ENCODE measurements at places on chromosomes 2 and 18. TPM values are rescaled to one million over a fixed set of nuclear protein-coding genes. Genes with fewer than 3 reads are reported as not detected.

- DNase-seq: no peak
Measured at GRCh38 chr18:61892683-61893308, at the start of gene RNF152. Gene RNF152, minus strand, starts transcription at chr18:61893007. Its CDS starts 76,544 bp downstream, at chr18:61816463.

Gene ACSL3
- 50.3 TPM for total RNA-seq

Gene REL
- 5.3 TPM for total RNA-seq

Gene MREG
- total RNA-seq: 0.60 TPM

Gene KLHL30
- total RNA-seq: 20.6 TPM

DNA sequence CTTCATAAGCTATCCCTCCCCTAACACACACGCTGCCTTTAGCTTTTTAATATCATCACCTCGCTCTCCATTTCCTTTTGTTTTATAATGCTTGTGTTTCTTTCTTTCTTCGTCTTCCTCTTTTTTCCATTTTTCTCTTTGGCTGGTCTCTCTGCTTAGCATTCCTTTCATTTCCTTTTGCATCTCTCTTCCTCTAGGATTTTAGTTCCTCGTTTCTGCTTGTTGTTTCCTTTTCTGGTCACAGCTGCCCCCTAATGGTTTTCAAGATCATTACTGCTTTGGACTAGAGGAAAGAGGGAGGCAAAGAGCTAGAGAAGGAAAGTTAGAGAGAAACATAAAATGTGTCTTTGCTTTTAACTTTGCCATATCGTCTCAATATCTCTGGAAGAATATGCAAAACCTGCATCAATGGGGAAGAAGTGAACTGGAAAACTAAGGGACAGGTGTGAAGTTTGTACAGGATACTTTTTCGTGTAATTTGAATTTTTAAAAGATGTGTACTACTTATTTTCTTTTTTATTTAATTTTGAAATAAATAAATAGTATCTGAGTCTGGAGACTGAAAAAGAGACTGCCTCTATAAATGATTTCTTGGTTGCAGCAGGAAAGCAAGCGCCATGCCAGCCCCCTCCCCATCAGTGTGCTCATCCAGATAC lies 6.3 kb upstream of the NRP2 start:
- no peak for DNase-seq

- DNase-seq: no peak
Measured at GRCh38 chr2:223203971-223204929, 152.3 kb downstream of the KCNE4 start.

- no peak for DNase-seq
Measured at GRCh38 chr2:231134910-231135655, 10.2 kb upstream of the HTR2B start.

Gene LOXL3
- 4.8 TPM for total RNA-seq

DNA sequence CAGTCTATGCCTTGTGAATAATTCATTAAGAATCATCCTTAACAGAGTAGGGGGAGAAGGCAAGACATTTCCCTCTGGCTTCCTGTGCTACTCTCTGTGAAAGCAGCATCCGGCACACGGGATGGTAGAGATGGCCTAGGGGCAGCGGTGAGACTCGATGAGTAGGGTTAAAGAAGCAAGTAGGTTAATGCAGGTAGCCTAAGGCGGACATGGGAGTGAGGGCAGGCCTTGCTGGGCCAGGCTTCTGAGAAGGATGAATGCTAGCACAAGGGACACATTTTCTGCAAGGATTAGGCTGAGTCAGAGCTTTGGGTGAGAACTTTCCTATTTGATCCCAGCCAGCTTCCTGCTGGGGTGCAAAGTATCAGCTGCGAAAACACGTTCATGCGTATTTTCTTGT lies 80.8 kb downstream of the NXPH2 start:
- DNase-seq: peak; percentile 45

- peak; percentile 66 for DNase-seq
Measured at GRCh38 chr2:8238521-8239230, 443.2 kb upstream of the ID2 start.

DNA sequence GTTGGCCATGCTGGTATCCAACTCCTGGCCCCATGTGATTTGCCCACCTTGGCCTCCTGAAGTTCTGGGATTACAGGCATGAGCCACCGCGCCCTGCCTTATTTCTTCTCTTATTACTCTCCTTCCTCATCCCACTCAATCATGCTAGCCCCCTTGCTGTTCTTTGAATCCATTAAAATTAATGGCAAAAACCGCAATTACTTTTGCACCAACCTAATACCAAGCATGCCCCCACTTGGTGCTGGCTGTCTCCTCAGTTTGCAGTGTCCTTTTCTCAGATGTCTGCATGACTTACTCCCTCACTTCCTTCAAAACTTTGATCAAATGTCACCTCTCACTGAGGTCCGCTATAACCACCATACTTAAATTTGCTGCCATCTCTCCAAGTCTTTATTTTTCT lies 34.6 kb downstream of the DYTN start:
- no peak for DNase-seq

DNA sequence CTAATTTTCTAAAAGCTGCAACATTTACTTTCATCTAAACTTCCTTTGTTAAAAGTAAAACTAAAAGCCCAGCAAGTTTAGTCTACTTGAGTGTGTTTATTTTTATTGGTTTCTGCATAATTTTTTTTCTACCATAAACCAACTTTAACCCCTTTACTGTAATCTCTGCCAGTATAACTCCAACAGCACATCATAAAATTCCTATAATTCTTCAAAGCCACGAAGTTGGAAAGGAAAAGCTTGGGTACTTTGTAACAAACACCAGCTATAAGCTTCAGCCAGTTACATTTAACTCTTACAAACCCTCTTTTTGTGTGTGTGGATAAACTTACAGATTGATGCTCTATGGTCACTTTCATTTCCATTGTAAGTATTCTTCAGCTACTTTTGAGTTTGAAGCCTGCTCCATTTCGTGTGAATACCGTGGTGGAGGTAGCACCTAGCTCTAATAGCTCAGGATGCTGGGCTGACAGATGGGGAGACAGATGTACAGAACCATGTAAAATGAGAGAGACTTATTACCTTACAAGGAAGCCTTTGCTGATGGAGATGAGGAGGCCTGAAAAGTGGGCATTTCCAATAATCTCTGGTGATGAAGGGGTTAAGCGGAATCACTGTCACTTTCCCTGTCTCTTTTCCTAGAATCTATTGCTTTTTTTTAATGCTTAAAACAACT lies 42.5 kb downstream of the ZEB2 start:
- DNase-seq: no peak

- no peak for DNase-seq
Measured at GRCh38 chr2:232129483-232129882, 168.0 kb downstream of the DIS3L2 start.

GRCh38 chr2:194102546-194102945 lies 1554.5 kb upstream of the SLC39A10 start:
- no peak for DNase-seq

Gene MYO5B
- 0.89 TPM for total RNA-seq

Gene MOCOS
- total RNA-seq: 0.38 TPM

GRCh38 chr2:4122726-4123125 lies 419.4 kb downstream of the DCDC2C start:
- DNase-seq: no peak

Gene GALNT3
- total RNA-seq: not detected

- no peak for DNase-seq
Measured at GRCh38 chr2:70471129-70471528, 82.5 kb downstream of the TGFA start.

- DNase-seq: no peak
Measured at GRCh38 chr18:73758446-73758845, 389.2 kb downstream of the FBXO15 start.

DNA sequence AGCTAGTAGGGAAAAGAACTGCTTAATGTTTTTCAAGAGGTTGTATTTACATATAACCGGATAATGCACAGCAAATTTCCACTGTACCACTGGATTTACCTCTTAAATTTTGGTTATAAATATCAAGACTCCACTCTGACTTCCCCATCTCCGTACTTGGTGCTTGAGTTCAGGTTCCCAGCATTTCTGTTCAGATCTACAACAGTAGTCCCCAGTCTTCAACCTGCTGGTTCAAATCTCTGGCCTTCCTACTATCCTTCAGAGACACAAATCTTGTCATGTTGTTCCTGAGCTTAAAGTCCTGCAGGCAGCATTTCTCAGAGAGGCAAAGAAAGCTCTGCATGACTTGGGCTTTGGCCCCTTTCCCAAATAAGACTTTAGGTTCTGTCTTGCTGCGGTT lies 392.6 kb upstream of the ATP5MC3 start:
- no peak for DNase-seq

Gene SLC20A1
- total RNA-seq: 10.2 TPM

DNA sequence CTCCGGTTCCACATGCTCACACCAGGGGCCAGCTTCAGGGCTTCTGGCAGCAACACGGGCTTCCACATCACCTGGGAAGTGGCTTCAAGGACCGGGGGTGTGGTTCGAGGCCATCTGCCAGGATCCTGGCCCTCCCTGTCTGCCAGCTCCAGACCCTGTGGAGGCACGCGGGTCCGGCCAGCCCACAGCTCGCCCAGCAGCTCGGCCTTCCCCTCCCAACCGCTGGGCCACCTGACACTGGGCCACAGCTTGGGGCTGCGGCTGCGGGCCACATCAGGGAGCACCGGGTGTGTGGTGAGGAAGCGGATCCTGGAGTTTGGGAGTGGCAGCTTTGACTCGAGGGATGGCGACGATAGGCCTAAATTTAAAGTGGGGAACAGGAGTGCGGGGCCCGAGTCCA lies 7.0 kb downstream of the C2orf81 start:
- no peak for DNase-seq

Gene MLPH
- 79.0 TPM for total RNA-seq

Gene HOXD3
- 0.30 TPM for total RNA-seq

Gene SLC4A3
- 445 TPM for total RNA-seq

Gene FOXI3
- not detected for total RNA-seq

Gene TCF23
- 0.16 TPM for total RNA-seq

Gene SLC11A1
- 5.4 TPM for total RNA-seq

Gene KIF5C
- 0.87 TPM for total RNA-seq

DNA sequence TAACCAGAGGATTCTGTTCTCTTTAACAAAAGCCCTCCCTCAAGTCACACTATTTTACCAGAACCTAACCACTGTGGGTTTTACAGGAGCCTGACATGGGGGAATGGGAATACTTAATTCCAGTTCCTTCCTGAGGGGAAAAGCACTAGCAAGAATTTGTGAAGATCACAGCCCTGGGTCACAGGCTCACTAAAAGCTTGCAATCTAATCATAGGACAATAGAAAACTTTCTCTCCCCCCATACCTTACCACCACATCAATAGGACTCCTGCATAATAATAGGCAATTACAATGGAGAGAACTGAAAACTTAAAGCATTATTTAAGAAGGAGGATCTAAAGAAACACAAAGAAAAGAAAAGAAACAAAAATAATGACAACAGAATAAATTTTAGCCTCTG lies 225.8 kb upstream of the ZNF804A start:
- no peak for DNase-seq

GRCh38 chr2:27255660-27256059 lies 7.2 kb downstream of the SLC30A3 start:
- no peak for DNase-seq
